ENCODE measurements at places on chromosomes 13 and 19. TPM values are rescaled to one million over a fixed set of nuclear protein-coding genes. Genes with fewer than 3 reads are reported as not detected.

The CLEC17A gene
- not detected for total RNA-seq

The COMP gene
- not detected for total RNA-seq

The SGCG gene
- total RNA-seq: not detected

The LILRA2 gene
- not detected for total RNA-seq

The CHAMP1 gene
- total RNA-seq: 8.1 TPM

The ITGBL1 gene
- 5.0 TPM for total RNA-seq

The IRS2 gene
- total RNA-seq: 0.65 TPM

The LPAR2 gene
- 0.40 TPM for total RNA-seq

The ZNF665 gene
- 1.3 TPM for total RNA-seq

The ZNF71 gene
- 10.1 TPM for total RNA-seq

GRCh38 chr19:48900477-48901406, 630 bp downstream of the NUCB1 start:
- peak; percentile 51 for DNase-seq

- DNase-seq: no peak
Measured at GRCh38 chr13:97262058-97262457, 39.9 kb downstream of the MBNL2 start.

- DNase-seq: peak; percentile 26
Measured at GRCh38 chr19:12834976-12835757, 788 bp upstream of the RTBDN start.

GRCh38 chr13:72514146-72514545, 213.3 kb downstream of the MZT1 start:
- DNase-seq: no peak

GRCh38 chr13:50277127-50277526, 261.9 kb downstream of the KCNRG start:
- DNase-seq: no peak

- DNase-seq: no peak
Measured at GRCh38 chr13:52695856-52696255, 43.2 kb downstream of the SUGT1 start.

DNA sequence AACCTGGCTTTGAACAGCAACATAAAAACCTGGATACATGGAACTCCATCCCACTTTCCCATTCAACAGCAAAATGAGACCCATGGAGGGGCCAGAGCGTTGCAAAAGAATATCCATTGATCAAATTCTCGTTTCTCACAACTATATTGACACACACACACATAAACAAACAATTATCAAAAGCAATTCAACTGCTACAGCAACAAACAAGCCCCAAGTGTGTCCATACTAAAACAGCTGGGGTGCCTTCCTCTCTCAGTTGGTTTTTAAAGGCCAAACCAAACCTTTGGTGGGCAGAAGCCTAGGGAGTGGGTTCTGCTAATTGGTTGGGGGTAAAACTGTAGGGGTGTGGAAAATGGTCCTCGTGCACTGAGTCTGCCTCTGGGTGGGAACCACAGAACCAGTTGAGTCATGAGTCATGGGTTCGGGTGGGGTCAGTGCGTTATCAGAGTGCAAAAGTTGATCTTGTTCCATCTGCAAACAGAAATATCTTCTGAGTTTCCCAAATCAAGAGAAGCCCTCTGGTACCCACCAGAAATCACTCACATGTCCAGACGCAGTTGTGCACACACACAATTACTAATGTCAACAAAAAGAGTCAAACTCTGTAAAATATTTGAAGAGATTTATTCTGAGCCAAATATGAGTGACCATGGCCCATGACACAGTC, 18.5 kb downstream of the GPR42 start:
- DNase-seq: no peak

DNA sequence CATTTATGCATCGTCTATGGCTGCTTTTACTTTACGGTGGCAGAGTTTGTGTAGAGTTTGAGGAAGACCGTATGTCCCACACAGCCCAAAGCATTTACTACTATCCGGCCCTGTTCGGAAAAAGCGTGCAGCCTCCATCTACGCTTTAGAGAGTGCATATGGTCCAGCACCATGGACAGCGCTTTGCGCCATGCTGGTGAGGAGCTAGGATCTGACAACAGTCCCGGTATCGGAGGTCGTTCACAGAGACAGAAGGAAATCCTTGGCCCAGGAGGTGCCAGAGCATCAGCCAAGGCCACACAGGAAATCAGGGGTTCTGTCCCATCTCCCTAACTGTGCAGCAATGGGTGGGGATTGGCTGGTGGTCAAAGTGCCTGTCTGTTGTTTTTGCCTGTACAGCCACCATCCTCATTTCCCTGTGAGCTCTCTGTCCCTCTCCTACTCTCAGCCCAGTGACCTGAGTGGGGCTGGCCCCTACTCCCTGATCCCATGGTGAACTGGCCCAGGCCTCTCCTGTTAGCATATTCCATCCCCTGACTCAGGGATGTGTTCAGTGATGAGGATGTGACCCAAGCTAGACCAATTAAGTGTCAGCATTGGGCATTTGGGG, 16.2 kb upstream of the PRODH2 start:
- DNase-seq: peak; percentile 70

GRCh38 chr13:94121686-94122085, 357.8 kb downstream of the DCT start:
- no peak for DNase-seq

- no peak for DNase-seq
Measured at GRCh38 chr13:46914341-46914740, 17.5 kb upstream of the HTR2A start.

GRCh38 chr13:21071924-21072323, 10.5 kb upstream of the LATS2 start:
- no peak for DNase-seq

DNA sequence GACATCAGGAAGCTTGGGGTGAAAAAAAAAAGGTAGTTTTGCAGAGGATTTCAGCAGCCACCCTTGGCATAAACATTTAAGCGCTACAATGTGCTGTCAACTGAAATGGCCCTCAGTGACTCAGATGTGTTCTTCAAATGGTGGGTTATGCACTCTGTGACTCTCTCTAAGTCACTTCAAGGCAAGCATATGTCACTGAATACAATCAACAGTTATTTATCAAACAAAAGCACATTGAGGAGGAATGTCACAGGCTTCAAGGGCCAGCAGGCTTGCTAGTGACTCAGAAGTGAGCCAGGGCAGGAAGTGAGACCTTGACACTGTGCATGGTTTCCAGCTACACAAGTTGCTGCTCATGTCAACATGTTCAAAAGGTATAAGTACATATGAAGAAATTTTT, 523.7 kb upstream of the HTR2A start:
- no peak for DNase-seq

DNA sequence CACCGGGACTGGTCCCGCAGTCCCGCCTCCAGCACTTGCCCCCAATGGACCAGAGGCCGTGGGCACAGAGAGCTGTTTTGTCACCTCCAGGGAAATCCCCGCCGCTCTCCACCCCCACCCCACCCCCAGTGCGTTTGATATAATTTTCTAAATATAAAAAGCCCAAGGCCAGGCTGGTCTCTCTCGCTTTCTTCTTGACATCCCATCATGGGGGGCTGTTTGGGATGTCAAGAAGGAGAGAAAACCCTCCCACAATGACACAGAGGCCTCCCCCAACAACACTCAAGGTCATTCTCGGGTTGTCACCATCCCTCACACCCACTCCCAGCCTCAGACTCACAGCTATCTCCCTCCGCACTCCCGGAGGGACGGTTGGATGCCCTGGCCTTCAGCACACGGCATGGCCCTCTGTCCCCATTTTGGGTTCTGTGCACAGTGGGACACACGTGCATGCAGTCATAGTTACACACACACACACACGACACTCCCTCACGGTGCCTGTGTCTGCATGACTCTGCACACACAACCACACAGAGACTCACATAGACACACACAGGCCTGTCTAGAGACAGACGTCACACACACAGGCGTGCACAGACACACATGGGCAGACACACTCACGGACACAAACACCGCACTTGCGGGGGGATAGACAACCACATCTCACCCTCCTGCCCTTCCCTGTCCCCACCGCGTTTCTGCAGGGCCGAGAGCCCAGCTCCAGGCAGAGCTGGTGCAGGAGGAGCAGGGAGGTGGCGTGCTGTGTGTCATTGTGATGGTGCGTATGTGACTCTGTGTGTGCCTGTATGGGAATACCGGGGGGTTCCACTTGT, 4.8 kb upstream of the NFIC start:
- DNase-seq: no peak

- no peak for DNase-seq
Measured at GRCh38 chr19:40274585-40275544, 10.3 kb downstream of the AKT2 start.

DNA sequence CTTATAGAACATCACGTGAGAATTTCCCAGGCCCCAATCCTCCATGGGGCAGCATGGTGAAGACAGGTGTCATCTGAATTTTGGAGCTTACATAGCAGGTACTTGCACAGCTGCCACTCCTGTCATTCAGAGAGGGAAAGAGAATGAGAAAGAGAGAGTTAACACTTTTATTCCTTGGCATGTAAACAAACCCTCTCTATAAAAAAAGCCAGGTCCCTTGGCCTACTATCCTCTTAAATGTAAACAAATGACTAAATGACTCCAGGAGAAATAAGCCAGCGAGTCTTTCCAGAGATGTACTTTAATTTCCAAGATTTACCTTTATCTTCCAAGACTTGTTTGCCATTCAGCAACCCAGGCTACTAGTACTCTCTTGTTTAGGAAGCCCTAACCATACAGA, 195.3 kb upstream of the HTR2A start:
- no peak for DNase-seq

GRCh38 chr13:113849546-113849945, 14.3 kb downstream of the GAS6 start:
- DNase-seq: no peak

DNA sequence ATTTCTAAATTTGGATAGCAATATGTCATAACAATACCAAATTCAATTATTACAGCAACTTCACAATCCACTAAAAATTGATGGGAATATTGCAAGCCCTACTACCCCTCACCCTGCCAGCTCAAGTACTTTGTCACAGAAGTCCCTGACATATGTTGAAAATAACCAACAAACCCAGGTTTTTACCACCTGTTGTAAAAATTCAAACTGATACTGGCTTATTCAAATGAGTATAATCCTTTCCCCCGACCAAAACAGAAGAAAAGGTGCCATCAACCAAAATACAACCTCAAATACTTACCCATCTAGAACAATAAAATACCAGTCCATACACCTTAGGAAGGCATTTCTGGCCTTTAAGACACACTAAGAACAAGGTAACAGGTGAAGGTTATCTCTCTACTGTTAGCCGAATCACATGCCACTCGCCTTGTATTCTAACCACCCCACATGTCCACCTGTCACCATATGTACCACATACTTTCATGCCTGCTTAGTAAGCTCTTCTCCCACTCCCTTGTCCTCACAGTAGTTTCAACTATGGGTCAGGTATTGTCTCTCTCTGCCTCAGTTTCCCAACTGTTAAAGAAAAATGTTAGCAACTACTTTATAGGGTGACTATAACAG, 53.1 kb downstream of the USP12 start:
- DNase-seq: no peak

DNA sequence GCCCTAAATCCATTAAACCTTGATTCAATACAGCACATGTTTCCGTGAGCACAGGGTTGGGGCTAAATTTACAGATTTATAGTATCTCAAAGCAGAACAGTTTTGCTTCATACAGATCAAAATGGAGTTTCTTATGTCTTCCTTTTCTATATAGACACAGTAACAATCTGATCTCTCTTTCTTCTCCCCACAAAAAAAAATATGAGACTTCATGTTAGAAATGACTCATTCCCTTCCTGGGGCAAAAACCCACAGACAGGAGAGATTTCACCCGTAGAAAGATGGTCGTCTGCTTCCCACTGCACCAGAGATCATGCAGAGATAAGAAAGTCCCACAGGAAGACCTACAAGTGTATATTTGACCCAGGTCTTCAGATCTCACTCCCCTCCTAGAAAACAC, 7.7 kb upstream of the ZNF611 start:
- DNase-seq: no peak

GRCh38 chr13:99656844-99657381, 155.6 kb downstream of the TM9SF2 start:
- no peak for DNase-seq

DNA sequence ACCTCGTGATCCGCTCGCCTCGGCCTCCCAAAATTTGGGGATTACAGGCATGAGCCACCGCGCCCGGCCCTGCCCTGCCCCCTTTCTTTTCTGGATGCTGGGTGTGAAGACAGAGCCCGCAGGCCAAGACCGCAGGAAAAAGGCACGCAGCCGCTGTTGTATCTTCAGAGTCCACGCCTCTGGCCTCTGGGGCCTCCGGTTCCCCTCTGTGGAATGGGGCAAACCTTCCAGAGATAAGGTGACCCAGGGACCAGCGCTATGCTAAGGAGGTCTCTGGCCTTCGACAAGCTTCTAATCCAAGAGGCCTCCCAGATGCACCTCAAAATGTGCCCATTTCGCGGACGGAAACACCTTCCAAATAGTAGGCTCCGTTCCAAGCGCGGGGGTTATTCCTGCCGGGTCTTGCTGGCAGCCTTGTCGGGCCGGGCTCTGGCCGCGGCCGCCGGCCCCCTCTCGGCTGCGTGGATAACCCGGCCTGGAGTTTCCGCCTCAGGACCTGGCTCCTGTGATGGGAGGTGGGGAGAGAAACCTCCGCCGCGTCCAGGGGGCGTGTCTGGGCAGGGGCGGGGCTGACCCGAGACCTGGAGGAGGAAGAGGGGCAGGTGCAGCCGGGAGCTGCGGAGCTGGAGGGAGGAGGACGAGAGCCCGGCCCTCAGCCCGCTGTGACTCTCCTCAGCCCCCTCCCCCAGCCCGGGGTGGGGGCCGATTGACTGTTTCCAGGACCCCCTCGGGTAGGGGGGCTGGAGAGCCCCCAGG, 13.1 kb downstream of the TJP3 start:
- peak; percentile 84 for DNase-seq

GRCh38 chr13:66655847-66656454, 574.2 kb downstream of the PCDH9 start:
- DNase-seq: no peak

DNA sequence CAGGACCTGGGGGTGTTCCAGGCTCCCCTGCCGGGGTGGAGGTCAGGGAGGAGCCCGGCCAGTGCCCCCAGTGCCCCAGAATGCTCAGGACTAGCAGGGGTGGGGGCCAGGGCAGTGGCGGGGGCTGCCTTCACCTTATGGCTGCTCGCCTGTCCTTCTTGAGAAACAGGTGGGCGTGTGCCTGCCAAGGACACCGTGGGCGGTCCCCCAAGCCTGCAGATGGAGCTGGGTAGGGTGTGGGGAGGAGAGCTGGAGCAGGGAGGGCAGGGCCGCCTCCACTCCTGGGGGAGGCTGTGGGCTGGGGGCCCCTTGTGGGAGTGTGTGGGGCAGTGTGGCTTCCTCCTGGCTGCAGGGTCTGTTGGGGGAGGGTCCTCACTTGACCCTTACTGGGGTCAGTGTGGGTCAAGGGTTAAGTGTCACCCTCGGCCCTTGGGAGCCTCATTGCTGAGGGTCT, 160.1 kb downstream of the KDM4B start:
- DNase-seq: no peak

DNA sequence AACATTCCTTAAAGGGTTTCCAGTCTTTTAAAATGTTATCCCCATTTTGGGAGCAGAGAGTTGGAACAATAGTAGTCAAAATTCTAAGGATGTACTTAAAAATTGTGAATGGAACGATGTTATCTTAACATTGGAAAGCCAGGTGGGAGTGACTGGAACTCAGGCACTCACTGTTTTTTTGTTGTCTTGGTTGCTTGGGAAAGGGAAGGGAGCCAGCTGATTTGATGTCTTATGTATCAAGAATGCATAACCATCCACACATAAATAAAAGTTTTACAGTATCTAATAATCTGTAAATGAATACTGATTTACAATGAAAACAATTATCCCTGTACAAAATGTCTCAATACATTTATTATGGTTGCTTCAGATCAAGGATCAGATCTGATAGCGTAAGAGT, 88.7 kb downstream of the SLC10A2 start:
- DNase-seq: no peak
